Stimulated activated CD8-positive, alpha-beta memory T cell treated with anti-CD3 and anti-CD28 coated beads, Interleukin-4, amount 100 ng/mL, for 48 hours (primary cell): ENCODE measurements at places on chromosomes 13 and 19.

GRCh38 chr13:50990818-50991506, 81.4 kb downstream of the RNASEH2B start:
- no peak for DNase-seq

DNA sequence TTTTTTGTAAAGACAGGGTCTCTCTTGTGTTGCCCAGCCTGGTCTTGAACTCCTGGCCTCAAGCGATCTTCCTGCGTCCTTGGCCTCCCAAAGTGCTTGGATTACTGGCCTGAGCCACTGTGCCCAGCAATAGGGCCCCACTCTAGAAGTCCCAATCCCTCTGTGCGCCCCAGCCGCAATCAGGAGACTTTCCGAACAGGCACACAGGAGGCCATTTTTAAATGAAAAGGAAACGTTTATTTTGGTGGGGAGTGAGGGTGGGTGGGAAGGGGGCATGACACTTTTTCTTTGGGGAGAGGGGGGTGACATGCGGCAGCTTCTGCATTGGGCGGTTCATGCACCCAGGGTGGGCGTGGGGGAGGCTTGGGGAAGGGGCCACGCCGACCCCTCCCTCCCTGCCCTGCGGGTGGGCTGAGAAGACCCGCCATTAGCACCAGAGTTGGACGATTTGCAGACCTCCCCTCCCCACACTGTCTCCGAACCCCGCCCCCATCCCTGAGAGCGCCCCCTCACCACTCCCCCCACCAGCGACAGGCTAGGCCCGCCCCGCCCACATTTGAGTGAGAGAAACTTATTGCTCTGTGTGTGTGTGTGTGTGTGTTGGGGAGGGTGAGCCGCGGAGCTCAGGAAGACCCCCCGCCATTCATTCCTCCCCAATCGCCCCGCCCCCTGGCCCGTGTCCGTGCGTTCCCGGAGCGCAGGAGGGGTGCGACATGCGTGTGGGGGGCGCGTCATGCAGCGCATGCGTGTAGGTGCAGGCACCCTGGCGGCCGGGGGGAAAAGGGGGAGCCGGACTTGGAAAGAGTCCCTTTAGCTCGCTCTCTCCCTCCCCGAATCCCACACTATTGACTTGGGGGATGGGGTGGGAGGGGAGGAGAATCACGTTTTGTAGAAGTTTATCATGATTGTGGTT, 17.2 kb downstream of the KCNC3 start:
- DNase-seq, result peak; percentile 48

DNA sequence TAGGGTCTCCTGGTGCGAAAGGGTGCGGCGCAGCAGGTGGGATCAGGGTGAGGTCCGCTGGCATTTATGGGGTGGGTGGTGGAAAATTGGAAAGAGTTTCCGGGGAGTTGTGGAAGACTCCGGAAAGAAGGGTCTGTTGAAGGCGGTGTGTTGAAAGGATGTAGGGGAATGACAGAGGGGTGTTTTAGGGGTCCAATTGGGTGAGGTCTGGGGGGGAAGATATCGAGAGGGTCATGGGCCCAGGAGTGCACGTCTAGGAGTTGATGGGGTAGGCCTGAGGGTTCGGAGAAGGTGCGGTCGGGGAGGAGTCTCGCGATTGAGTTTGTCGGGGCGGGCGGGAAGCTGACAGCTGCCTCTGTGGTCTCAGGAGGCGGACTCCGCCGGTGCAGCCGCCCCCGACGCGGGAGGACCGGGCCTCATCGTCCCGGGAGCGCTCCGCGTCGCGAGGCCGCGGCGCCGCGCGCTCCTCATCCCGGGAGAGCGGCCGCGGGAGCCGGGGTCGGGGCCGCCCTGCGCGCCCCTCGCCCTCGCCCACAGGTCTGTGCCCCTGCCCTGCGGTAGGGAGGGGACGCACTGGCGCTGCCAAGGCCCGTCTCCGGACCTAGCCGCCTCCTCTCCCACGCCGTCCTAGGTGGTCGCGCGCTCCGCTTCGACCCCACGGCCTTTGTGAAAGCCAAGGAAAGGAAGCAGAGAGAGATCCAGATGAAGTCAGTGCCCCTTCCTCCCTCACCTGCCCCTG, 7.0 kb downstream of the PGLYRP1 start:
- peak; percentile 59 for DNase-seq

GRCh38 chr19:3450796-3451411, 29.4 kb downstream of the SMIM24 start:
- DNase-seq, result no peak

DNA sequence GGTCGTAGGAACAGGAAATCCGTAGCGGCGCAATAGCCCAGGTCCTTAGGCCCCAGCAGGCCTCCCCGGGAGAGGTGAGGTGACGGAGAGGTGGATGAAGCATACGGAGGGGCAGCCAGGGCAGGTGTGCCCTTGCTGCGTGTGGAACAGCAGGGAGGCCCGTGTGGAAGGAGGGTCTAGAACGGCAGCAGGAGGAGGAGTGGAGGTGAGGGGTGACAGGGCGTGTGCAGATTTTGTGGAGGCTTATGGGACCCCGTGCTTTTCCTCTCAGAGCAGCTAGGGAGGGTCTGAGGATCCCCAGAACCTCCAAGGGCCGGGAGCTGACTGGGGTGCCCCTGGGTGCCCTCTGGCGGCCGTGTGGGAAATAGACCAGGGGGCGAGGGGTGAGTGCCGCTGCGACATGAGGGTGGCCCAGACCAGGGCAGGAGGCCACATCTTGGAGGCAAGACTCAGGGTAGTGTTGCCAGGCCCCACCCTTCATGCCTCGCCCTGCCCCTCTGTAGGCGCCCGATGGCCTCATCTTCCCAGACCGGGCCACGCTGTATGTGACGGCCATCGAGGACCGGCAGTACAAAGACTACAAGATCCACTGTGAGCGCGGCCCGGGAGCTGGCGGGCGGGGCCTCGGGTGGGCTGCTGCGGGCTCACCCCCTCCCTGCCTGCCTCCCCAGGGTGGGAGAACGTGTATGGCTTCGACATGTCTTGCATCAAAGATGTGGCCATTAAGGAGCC, 5.0 kb upstream of the ADM5 start:
- DNase-seq, result peak; percentile 50

- DNase-seq, result no peak
These were observed 403.9 kb downstream of the LIG4 start for GRCh38 chr13:107811233-107812013.

DNA sequence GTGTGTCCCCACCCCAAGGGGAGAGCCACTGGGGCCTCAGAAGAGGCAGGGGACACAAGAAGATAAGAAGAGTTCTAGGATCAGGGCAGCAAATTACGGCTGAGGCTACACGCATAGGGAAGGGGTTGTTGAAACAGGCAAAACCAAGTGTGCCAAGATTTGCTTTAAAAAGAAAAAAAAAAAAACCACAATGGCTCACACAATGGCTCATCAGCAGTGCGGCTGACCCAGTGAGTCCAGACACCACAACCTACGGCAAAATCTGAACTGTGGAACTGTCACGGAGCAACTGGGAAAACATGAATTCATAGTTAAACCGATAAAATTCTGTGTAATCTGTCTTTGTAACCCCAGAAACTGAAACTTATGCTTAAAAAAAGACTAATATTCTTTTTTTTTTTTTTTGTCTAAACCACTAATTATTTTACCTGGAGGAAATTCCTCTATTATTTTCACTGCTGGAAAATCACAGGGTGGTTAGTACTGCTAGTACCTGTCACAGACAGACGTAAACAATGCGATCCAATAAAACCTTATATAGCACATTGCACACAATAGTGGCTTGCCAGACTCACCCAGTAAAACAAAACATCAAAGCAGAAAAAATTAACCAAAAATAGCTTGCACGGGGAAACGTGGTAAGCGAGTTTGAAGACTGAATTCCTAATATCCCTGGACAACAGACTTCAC, 325.4 kb upstream of the TSHZ3 start:
- DNase-seq, result no peak

- peak; percentile 80 for DNase-seq
These were observed 3.0 kb downstream of the CNFN start for GRCh38 chr19:42386974-42387707.

DNA sequence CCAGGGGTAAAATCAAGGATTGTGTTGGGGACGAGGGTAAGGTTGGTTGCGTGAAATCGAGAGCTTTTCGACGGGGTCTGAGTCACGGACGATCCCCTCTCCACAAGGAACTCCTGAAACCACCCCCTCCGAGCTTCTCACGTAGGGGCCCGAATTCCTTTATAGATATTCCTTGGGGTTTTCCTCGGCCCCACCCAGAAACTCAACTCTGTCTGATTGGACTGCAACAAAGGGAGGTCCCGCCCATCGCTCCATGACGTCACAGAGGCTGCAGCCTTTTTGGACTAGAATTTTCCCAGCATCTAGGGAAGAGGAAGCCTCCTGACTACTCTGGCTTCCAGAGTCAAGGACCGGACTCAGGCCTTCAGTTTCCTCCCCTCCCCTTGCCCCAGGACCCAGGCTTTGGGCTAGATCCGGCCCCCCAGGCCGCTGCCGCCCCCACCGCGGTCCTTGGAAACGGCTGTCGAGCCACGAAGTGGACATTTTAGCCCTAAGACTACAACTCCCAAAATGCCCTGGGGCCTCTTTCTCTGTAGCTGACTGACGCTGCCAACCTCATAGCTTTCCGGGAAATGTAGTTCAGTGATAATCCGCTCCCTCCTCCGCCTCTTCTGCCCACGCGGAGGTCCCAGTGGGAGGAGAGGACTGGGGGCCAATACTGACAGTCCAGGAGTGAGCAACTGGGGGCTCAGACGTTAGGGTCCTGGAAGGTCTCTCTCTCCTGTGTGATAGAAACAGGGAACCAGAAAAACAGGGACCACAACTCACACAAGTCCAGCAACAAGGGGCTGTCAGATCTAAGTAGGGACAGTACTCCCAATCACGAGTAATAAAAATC, at the start of gene IZUMO1:
TSS of gene IZUMO1 (minus strand) at position 172 of the 838 bp plus-strand sequence. CDS start 1,050 bp downstream, outside the sequence.
- DNase-seq, result peak; percentile 74

DNA sequence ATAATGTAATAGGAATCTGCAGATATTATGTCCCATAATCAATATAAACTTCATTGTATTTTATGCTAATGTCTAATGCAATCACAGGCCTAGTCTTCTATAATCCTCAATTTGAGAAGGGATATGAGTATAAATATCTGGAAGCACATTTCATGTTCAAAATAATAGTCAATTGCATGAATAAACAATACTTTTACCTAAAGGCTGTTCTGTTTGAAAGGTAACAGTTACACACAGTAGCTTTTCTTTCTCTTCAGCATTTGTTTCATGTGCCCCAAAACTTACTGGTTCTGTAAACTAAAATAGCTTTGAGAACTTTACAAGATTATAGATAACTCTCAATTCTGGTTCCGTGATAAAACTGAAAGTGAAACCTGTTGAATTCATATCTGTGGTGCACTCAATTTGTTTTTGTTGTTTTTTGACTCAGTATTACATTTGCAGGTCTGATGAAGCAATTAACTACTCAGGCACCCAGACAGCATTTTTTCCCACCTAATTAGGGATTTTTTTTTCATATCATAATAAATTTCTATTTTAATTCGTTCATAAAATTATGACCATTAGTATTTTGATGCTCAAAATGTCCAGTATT, 1193.8 kb downstream of the SLITRK1 start:
- no peak for DNase-seq

GRCh38 chr13:27774651-27775050, 17.6 kb upstream of the GSX1 start:
- no peak for DNase-seq

GRCh38 chr19:1154731-1155351, 19.2 kb downstream of the SBNO2 start:
- DNase-seq, result no peak

- DNase-seq, result no peak
These were observed 135.9 kb downstream of the DLEU7 start for GRCh38 chr13:50707628-50708027.
